ENCODE measurements at places on chromosomes 12 and 14. TPM values are rescaled to one million over a fixed set of nuclear protein-coding genes. Genes with fewer than 3 reads are reported as not detected.

RDH5 gene
- 4.5 TPM for total RNA-seq

NKX2-1 gene
- total RNA-seq: not detected

IL26 gene
- total RNA-seq: 1.3 TPM

B4GALNT1 gene
- total RNA-seq: 0.27 TPM

JDP2 gene
- total RNA-seq: 36.0 TPM

EGLN3 gene
- 35.1 TPM for total RNA-seq

KIF5A gene
- total RNA-seq: 0.15 TPM

TTC9 gene
- 50.6 TPM for total RNA-seq

CLECL1 gene
- not detected for total RNA-seq

NYNRIN gene
- 13.0 TPM for total RNA-seq

IGF1 gene
- 36.3 TPM for total RNA-seq

CD27 gene
- total RNA-seq: 1.5 TPM

DBX2 gene
- total RNA-seq: not detected

SLC38A2 gene
- 242 TPM for total RNA-seq

JPH4 gene
- total RNA-seq: 2.7 TPM

KLHL33 gene
- total RNA-seq: 0.57 TPM

BTBD7 gene
- total RNA-seq: 17.9 TPM

IAPP gene
- not detected for total RNA-seq

MDP1 gene
- total RNA-seq: 12.4 TPM

PLCZ1 gene
- total RNA-seq: not detected

RDH12 gene
- 26.9 TPM for total RNA-seq

GPRC5D gene
- total RNA-seq: not detected

GYS2 gene
- 12.9 TPM for total RNA-seq

ITPR2 gene
- 30.7 TPM for total RNA-seq

MGAT4C gene
- total RNA-seq: not detected

DPPA3 gene
- not detected for total RNA-seq

AACS gene
- total RNA-seq: 38.9 TPM

GPR135 gene
- 1.8 TPM for total RNA-seq

RGS6 gene
- 0.66 TPM for total RNA-seq

HPD gene
- total RNA-seq: not detected

ARL6IP4 gene
- 84.2 TPM for total RNA-seq

IGFBP6 gene
- total RNA-seq: 139 TPM

IKZF4 gene
- 1.9 TPM for total RNA-seq

PIWIL1 gene
- total RNA-seq: 0.09 TPM

ITGA7 gene
- 15.8 TPM for total RNA-seq

TCL1B gene
- total RNA-seq: not detected

STAC3 gene
- total RNA-seq: 0.29 TPM

ANKS1B gene
- total RNA-seq: 15.8 TPM

DIO2 gene
- 132 TPM for total RNA-seq

DCN gene
- total RNA-seq: 50.1 TPM

RAB15 gene
- 6.7 TPM for total RNA-seq

CAPS2 gene
- total RNA-seq: 6.3 TPM

LRRC10 gene
- total RNA-seq: not detected

TPPP2 gene
- total RNA-seq: not detected

CLEC1B gene
- not detected for total RNA-seq

NOP9 gene
- total RNA-seq: 18.0 TPM

TBX3 gene
- total RNA-seq: 2.3 TPM

CLEC4D gene
- total RNA-seq: not detected

MOK gene
- total RNA-seq: 6.3 TPM

DDX11 gene
- total RNA-seq: 16.7 TPM

AJUBA gene
- total RNA-seq: 35.2 TPM

All from esophagus squamous epithelium (tissue), 5 donors.